Pulmonary artery endothelial cell (primary cell): ENCODE measurements at places on chromosomes 2 and 18.

DNA sequence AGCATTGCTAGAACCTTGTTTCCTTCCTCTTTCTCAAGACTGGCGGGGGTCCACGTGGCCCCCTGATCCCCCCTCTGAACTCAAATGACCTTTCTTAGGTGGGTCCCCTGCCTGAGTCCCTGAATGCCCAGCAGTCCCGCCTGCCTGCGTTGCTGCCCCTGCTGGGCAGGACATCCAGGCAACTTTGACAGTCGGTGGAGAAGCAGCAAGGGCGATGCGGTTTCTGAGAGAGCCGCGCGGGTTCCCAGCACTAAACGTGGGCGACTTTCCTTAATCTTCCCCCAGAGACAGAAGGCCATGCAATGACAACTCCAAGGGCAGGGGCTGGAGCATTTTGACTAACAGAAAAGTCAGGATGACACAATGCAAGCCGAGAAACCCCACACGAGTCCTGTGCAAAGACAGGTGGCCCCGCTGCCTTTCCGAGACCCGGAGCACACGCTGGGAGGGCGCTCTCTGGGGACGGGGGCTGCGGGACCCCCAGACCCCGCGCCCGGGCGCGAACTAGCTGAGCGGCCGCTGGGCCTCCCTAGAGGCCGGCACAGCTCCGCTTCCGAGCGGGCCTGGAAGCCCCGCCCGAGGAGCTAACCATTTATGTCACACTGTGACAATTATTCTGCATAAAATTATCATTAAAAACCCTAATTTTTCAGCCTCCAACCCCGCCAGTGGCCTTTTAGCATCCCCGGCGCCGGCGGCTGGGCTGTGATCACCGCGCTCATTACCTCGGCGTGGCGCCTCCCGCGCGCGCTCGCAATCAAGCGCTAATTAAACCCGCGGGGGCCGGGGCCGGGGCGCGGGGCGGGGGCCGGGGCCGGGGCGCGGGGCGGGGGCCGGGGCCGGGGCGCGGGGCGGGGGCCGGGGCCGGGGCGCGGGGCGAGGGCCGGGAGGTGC, 27.4 kb downstream of the ASB18 start:
- DNase-seq = no peak

GRCh38 chr2:241999184-241999583, 129.7 kb downstream of the RTP5 start:
- DNase-seq = no peak

DNA sequence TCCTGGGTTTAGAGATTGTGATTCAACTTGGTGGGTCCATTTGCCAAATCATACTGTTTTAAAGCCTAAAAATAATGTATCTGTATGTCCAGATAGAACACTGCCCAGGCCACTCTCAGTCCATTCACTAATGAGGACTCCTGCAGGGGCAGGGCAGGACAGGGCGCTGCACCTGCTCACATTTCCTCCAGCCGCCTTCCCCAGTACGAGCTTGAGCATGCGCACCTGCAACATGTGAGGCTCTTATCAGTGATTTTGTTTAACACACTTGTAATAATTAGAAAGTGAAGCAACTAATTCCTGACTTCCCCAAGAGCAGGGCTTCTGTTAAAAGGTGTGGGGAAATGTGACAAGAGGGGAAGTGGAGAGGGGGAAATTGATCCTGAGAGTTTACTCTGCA, 89.7 kb downstream of the AFF3 start:
- no peak for DNase-seq

DNA sequence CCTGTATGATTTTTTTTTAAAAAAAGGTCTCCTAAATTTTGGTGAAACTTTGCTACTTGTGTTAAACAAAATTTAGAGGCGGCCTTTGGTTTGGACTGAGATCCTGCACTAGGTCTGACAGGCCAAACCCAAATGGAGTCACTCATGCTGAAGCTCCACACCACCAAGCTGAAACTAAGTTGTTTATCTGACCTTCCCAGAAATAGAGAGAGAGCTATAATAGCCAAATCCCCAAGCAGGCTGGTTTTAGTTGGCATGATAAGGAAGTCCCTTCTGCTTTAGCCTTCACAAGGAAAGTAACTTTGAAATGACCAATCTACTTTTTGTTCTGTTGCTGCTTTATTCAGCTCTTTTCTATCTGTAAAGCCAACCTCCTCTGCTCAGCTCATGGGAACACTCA, 17.1 kb upstream of the THUMPD2 start:
- DNase-seq = no peak
